H7 (cell line): ENCODE measurements at places on chromosomes 7 and 10. TPM values are rescaled to one million over a fixed set of nuclear protein-coding genes. Genes with fewer than 3 reads are reported as not detected.

- DNase-seq = no peak
These were observed 97.5 kb downstream of the RPS24 start for GRCh38 chr10:78130966-78131710.

Gene FEZF1
- 2.1 and 5.0 TPM in 2 replicates for total RNA-seq

Gene ING3
- 6.7 and 8.7 TPM in 2 replicates for total RNA-seq

DNA sequence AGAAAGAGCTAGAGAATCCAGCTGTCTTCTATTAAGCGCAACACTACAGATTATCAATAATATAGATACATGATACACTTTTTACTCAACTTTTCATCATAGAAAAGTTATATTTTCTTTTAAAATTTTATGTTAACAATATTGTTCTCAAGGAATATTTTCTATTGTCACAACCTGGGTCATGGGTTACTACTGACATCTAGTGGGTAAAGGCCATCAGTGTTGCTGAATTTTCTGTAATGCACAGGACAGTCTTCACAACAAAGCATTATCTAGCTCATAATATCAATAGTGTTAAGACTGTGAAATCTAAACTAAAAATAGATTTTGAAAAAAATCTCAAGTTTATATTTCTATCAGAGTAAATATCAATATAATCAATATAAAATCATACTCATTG lies 209.8 kb downstream of the ZNF33B start:
- DNase-seq = no peak

Gene FGFBP3
- total RNA-seq = 10.1 and 10.5 TPM in 2 replicates

DNA sequence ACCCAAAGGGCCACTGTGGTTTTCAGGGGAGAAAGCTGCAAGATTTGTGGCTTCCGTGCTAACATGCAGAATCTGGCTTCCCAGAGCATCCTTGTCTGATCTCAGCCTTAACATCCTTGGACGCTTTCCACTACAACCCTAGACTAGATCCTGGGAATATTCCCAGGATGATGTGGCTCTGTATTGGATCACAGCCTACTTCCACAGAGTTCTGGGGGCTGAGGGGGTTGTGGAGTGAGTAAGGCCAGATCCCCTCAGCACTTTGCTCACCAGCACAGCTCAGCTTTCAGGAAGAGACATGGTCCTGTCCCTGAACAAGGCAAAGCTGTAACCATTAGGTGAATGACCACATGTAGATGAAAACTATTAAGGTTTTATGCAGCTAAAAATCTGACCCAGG lies 241.3 kb upstream of the MYO3A start:
- DNase-seq = no peak

DNA sequence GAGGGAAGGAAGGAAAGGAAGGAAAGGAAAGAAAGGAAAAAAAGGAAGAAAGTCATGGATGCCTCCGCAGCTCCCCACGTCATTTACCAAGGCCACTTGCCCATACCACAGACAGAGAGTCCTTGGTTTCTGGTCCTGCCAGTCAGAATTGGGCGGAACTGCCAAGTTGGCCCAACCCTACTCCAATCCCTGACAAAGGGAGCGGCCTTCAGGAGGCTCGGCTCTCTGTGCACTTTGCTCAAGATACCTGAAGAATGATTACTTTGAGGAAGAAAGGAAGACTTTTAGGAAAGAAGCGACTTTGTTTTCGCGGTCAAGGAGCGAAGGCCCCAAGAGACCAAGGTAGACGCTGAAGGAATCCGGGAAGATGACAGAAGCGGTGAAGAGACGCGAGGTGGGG lies 49.1 kb upstream of the FXYD4 start:
- no peak for DNase-seq

DNA sequence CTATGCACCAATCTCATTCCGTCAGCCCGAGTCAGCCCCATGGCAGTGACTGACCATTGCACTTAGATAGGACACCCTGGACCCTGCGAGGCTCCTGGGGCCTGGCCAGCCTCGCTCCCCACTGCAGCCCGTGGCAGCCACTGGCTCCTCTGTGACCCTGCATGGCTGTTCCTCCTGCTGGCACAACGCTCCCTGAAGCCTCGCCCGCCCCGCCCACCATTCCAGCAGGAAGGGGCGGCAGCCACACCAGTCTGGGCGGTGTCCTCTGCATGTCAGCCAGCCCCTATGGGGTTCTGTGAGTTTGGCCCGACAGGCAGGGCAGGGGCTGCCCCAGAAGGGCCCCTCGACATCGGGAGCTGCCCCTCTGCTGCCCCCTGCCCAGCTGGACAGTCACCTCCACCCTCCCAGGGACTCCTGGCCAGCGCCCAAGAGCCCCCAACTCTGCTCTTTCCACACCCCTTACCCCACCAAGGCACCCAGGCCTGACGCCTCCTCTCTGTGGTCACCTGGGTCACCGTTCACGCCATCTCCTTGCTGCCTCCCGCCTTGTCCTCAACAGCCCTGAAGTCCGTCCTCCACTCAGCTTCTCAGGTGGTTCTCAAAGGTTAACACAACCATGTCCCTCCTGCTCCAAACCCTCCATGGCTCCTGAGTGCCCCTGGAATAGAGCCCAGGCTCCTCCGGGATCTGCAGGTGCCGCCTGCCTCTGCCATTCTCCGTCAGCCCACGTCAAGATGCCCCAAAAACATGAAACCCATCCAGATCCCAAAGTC lies 103.5 kb downstream of the MICALL2 start:
- peak; percentile 72 for DNase-seq

Gene DNAJB12
- total RNA-seq = 18.8 and 19.3 TPM in 2 replicates

Gene TMEM139
- total RNA-seq = 1.2 and 2.5 TPM in 2 replicates

DNA sequence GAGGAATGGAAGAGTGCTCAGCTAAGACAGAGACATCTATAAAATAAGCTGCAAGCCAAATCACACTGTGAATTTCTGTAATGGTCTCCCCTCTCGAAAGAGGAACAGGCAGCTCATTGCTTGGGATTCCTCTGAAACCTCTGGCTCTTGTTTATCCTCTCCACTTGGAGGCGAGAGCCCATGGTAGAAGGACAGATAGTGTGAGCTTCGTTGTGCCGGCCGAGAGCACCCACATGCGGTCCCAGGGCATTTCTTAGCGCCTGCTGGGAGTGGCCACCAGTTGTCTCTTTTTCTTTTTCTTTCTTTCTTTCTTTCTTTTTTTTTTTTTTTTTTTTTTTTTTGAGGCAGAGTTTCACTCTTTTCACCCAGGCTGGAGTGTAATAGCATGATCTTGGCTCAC lies 26.2 kb downstream of the CNPY1 start:
- DNase-seq = no peak

Gene SCIN
- not detected in 2 replicates for total RNA-seq

DNA sequence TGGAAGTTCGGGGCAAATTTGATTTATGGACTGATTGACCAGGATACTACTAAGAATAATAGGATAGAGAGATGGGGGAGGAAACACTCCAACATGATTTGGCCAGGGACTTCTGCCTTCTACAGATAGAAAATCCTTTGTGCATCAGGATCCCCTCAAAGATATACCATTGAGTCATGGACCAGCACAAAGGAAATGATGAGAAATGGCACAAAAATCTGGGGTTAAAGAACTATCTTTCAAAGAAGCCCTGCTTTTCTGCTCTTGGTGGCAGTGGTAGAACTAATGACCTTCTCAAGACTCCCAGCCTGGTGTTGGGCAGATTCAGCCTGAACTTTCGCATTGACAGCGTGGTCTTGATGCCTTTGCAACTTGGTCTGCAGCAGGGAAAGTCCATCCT lies 27.6 kb upstream of the LAMB1 start:
- no peak for DNase-seq

Gene GTPBP4
- total RNA-seq = 40.8 and 53.7 TPM in 2 replicates

- no peak for DNase-seq
These were observed 90.2 kb downstream of the DLG5 start for GRCh38 chr10:77836299-77836820.

Gene TSC22D4
- total RNA-seq = 31.5 and 35.8 TPM in 2 replicates
